Neural progenitor cell (in vitro differentiated cells): ENCODE measurements at places on chromosomes 7 and 10.

GRCh38 chr10:94277450-94277849, 85.3 kb downstream of the NOC3L start:
- no peak for DNase-seq

DNA sequence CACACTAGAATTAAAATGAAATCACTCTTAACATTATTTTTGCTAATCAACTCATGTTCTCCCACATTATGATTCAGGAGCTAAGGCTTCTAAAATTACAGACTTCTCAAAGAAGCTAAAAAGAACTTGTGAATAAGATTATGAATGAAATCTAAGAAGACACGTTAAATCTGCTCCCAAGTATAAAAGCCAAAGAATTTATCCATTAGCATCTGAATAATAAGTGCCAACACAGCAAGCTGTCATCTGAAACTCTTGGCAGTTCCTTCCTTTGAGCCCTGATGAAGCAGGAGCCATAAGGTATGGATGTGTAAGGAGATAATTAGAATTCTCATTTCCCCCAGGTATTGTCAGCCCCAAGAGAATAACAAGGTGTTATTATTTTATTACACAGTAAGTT, 50.3 kb downstream of the TPK1 start:
- no peak for DNase-seq

DNA sequence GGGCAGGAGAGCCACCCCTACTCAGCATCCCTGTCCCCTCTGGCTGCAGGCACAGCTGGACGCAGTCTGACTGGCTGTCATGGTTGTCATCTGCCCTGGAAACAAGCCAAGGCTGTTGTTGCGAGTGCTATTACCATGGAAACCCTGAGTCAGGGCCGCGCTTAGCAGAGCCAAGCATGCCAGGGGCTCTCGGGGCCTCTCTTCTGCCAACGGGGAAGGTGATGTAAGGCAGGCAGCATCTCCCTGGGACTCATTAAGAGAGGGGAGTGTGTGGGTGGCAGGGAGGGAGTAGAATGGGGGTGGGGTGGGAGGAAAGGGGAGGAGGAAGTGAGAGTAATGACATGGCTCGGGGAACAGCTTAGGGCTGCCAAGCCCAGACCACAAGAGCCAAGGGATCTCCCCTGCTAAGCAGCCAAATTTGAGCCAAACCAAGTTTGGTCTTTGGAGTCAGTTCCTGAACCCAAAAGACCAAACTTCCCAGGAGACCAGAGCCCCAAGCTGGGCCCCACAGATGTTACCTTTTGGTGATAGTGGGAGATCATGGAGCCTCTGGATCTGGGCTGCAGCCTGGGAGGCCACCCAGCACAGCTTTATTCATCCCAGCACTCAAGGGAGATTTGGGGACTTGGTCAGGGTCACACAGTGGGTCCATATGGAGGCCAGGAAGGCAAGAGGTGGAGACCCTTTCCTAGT, 67.6 kb downstream of the TMEM130 start:
- peak; percentile 68 for DNase-seq

- DNase-seq: peak; percentile 83
These were observed 55.9 kb downstream of the UPF2 start for GRCh38 chr10:11986593-11987216.

DNA sequence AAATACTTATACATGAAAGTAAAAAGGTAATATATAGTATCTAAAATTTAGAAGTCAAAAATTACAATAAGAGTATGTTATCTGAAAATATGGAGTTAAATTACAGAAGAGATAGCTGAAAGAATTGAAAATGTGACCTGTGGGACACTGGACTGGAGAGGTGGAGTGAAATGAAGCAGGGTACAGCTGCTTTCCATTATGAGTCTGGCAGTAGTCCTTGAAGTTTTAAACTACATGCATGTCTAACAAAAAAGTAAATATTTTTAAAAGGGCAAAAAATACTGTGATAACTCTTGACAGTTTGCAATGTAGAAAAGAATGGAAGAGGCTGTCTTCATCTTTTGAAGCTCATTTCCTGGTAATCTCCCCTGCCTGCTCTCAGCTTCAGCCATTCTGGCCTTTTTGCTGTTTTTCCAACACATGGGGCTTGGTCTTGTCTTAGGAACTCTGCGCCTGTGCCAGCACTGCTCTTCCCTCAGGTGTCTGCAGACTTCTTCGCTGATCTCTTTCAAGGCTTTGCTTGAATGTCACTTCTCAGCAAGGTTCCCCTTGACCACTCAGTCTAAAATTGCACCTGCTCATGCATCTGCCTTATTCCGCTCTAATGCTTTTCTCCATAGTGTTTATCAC, 36.9 kb downstream of the PTPRZ1 start:
- DNase-seq: peak; percentile 24

GRCh38 chr7:137146012-137146455, 197.5 kb downstream of the PTN start:
- DNase-seq: no peak
